T-cell (primary cell): ENCODE measurements at places on chromosomes 16 and 17.

DNA sequence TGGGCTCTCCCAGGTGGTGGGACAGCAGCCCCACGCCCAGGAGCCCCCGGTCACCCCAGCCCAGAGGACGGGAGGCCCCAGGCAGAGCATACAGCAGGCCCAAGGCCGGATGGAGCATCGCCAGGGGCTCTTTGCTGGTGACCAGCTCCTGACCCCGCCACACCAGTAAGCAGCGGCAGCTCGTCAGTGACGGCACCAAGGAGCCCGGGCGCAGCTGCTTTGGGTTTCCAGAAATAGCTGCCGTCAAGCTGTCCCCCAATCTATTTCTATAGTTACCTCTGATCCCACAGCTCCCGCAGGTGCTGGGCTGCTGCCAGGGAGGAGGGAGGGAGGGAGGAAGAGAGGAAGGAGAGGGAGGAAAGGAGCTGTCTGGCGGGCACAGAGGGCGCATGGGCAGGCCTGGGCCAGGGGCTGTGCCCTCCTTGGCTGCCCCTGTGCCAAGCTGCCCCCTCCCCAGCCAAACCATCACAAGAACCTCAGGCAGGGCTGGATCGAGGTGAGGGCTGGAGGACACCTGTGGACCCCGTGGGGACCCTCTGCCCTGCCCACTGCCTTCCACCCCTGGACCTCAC, 10.8 kb upstream of the RASD1 start:
- no peak for DNase-seq

- no peak for DNase-seq
Measured at GRCh38 chr16:17691106-17691898, 220.5 kb upstream of the XYLT1 start.

- no peak for DNase-seq
Measured at GRCh38 chr16:35794896-35795295, 2335.5 kb downstream of the TP53TG3F start.

GRCh38 chr17:7745748-7746470, 28.4 kb downstream of the DNAH2 start:
- DNase-seq, result no peak

DNA sequence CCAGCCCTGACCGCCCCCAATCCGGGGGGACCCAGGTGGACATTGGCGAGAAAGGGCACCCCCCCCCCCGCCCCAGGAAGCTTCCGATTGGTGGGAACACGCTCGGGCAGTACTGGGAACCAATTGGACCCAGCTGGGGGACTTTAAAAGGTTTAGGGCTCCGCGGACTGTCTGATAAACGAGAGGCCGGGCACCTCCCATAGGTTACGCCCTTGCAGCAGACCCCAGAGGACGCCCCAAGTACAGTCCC, 245 bp downstream of the TMEM256 start:
- DNase-seq, result no peak

GRCh38 chr17:78919861-78920450, 5.2 kb downstream of the TIMP2 start:
- DNase-seq, result no peak

- no peak for DNase-seq
Measured at GRCh38 chr16:49200223-49200820, 81.3 kb downstream of the CBLN1 start.

DNA sequence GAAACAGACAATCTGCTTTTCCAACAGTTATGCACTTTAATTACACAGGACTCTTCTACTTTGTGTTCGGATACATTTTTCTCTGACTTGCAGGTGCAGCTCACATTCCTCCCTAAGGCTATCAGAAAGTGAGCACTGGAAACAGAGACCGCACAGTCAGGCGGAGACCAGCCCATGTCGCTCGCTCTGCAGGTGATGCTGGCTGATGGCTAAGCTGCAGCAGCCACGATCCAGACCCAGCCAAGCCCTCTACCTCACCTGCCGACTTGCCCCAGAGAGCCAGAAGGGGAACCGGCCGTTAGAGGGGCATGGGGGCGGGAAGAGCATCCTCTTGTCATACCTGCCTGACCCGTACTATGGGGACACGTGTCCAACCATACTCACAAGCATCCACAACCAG, 33.8 kb downstream of the MAP1LC3B start:
- DNase-seq, result no peak
